ENCODE measurements at places on chromosomes 2 and 18.
A peak's percentile ranks its signal among the peaks of the same experiment; 100 is the strongest.

DNA sequence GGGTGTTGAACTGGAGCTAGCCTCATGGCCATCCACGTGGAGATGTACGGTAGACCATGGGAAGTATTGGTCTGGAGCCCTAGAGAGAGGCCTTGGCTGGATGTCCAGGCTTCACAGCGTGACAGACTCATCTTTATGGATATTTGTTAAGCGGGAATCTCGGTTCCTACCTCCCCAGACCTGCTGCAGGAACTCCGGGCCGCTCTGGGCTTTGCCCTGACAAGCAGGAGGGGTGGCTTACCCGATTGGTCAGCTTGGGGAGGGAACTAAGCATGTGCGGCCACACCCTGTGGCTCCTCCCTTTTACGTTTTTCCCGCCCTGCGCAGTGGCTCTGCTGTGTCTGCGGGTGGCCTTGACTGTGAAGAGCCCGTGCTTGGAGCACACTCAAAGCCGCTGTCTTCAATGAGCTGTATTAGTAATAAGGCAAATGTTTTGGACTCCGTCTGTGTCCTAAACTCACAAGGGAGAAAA lies 52.3 kb downstream of the PAPOLG start:
- DNase-seq: peak; percentile 23

DNA sequence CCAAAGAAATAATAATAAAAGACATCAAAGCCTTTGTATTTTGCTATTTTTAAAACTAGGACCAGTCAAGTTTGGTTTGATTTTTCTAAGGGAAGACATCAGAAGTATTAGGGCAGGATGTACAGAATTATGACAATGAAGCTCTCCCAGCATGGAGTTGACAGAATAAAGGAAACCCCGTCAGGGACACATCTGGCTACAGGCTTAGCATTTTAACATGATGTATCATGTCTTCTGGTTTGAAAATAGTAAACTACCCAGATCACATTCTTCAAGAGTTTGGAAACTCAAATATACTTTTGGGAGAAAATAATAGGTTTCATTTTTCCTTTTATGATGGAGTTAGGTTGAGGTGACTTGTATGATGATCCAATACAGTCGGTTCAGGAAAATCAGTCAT lies 552.0 kb upstream of the CDH2 start:
- no peak for DNase-seq

GRCh38 chr2:215613280-215613679 lies 177.4 kb upstream of the FN1 start:
- no peak for DNase-seq

DNA sequence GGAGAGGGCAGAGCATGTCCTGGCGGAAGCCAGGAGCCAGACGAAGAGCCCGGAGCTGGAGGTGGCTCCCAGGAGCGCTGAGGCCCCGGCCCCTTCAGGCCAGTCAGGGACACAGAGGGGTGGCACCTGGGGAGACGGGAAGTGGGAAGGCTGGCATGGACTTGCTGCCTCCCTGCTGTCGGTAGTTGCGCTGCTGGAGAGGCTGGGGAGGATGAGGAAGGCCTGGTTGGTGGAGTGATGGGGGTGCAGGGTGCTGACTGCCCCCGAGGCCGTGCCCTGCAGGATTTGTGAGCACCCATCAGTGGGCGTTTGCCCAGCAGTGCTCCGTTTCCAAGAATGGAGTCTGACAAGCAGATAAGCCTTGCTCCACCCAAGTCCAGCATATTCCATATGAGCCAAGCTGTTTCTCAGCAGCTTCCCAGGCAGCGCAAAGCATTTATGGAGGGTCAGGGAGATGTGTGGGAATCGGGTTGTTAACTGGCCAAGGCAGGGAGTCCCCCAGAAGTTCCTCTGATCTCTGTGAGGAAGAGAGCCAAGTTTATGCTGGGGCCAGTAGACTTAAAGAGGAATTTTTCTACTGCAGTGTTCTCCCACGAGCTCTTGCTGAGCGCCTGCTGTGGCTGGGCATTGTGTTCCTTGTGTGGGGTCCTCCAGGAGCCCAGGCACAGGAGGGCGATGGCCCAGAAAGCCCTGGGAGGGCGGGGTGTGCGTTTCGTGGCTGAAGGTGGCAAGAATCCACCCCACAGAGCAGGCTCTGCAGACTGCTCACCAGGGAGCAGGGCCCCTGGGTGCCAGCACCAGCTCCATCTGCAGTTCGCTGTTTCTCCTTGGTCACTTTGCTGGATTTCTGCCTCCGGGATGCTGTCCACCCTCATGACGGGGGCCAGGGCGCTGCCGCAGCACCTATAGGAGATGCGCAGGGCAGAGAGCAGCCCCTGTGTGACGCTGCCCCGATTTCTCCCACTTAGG lies 250.2 kb downstream of the ALPK2 start:
- no peak for DNase-seq

- DNase-seq: no peak
Observed at GRCh38 chr2:8244639-8245038, 437.2 kb upstream of the ID2 start.

GRCh38 chr18:36530676-36531405 lies 233.3 kb downstream of the FHOD3 start:
- peak; percentile 25 for DNase-seq

GRCh38 chr2:117698819-117699218 lies 115.7 kb upstream of the DDX18 start:
- DNase-seq: no peak

GRCh38 chr2:47172156-47172921 lies 17.2 kb upstream of the STPG4 start:
- no peak for DNase-seq

GRCh38 chr2:210028178-210028577 lies 25.7 kb downstream of the RPE start:
- DNase-seq: no peak

- DNase-seq: no peak
Observed at GRCh38 chr2:18630941-18631340, 41.6 kb upstream of the NT5C1B start.

GRCh38 chr2:14677039-14677438 lies 44.5 kb downstream of the LRATD1 start:
- DNase-seq: no peak

GRCh38 chr18:10690366-10690765 lies 164.5 kb downstream of the NAPG start:
- DNase-seq: no peak

GRCh38 chr2:199339891-199340605 lies 117.7 kb downstream of the SATB2 start:
- DNase-seq: no peak

DNA sequence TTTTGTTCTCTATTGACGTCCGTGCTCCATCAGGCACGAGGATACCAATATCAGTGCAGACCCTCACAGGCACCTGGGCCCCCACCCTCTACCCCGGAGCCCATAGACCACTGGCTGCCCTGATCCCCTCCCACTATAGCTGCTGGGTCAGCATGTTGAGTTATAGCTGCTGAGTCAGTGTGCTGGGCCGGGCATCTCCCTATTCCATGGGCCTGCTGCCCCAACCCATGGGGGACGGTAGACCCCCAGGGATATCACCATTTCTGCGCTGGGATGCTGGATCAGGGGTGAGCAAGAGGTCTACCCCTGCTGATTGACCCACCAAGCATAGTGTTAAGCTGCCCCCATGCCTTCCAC lies 100.1 kb upstream of the ST3GAL5 start:
- no peak for DNase-seq

GRCh38 chr2:156512451-156512850 lies 76.3 kb downstream of the GPD2 start:
- no peak for DNase-seq
